ENCODE measurements at places on chromosomes 13 and 19. TPM values are rescaled to one million over a fixed set of nuclear protein-coding genes. Genes with fewer than 3 reads are reported as not detected.

Gene FTL
- total RNA-seq, result 25,483 TPM

Gene PSG6
- 0.18 TPM for total RNA-seq

Gene KLK5
- not detected for total RNA-seq

Gene TMPRSS9
- not detected for total RNA-seq

Gene VASP
- 140 TPM for total RNA-seq

Gene HSD17B14
- total RNA-seq, result 14.8 TPM

Gene CGB5
- total RNA-seq, result 1.4 TPM

Gene CEACAM1
- 1.8 TPM for total RNA-seq

Gene RNF225
- total RNA-seq, result 0.23 TPM

Gene SWSAP1
- 2.2 TPM for total RNA-seq

Gene LIPE
- total RNA-seq, result 3.0 TPM

Gene RCBTB2
- 1.2 TPM for total RNA-seq

Gene ZNF154
- total RNA-seq, result not detected

Gene LGALS16
- not detected for total RNA-seq

Gene ZNF432
- 1.8 TPM for total RNA-seq

Gene C2CD4C
- 0.15 TPM for total RNA-seq

Gene TLE6
- total RNA-seq, result 4.7 TPM

Gene ACP5
- not detected for total RNA-seq

Gene NLRP9
- not detected for total RNA-seq

Gene TSPAN16
- not detected for total RNA-seq

Gene ATP8A2
- total RNA-seq, result 0.08 TPM

Gene ZNF419
- 7.6 TPM for total RNA-seq

Gene PLIN5
- total RNA-seq, result not detected

Gene CYP2S1
- total RNA-seq, result 26.6 TPM

Gene TPTE2
- not detected for total RNA-seq

Gene MISP3
- 4.3 TPM for total RNA-seq

Gene SERPINE3
- not detected for total RNA-seq

Gene COX7A1
- not detected for total RNA-seq

Gene TMEM59L
- total RNA-seq, result 3.8 TPM

Gene JAK3
- 0.36 TPM for total RNA-seq

Gene PGLYRP2
- 0.06 TPM for total RNA-seq

Gene ATP4B
- total RNA-seq, result not detected

Gene COMP
- not detected for total RNA-seq

Gene WTIP
- total RNA-seq, result 33.2 TPM

Gene C19orf73
- 3.1 TPM for total RNA-seq

Gene ZNF534
- total RNA-seq, result not detected

Gene KIRREL2
- 0.57 TPM for total RNA-seq

Gene PSG3
- total RNA-seq, result not detected

Gene RPL18
- total RNA-seq, result 3,243 TPM

Gene INSR
- total RNA-seq, result 2.6 TPM

Gene AP1M2
- 60.3 TPM for total RNA-seq
